NCI-H2227 treated with DMSO at 0.1 percent for 48 hours (cell line): ENCODE measurements at places on chromosomes 6 and 20.

GRCh38 chr6:21164768-21165326 lies 428.7 kb upstream of the SOX4 start:
- DNase-seq: no peak

- DNase-seq: no peak
These were observed 60.9 kb upstream of the RBM24 start for GRCh38 chr6:17220040-17220910.

DNA sequence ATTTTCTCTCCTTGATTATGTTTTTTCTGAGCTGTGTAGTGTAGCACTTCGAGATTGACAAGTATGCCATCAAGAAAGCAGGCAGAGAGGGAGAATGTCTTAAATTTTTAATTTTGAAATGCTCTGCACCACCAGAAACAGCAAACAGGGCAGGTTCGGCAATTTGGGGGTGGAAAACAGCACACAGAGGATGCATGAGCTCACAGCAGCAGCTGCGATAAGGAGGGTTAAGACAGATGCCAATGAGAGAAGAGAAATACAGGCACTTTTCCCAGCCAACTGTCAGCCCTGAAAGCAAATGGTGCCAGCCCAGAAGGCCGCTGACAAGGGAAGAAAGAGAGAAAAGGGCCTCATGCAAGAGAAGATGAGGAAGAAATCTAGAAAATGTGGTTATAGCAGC lies 15.1 kb upstream of the SNRPB2 start:
- no peak for DNase-seq

GRCh38 chr20:18265441-18265840 lies 22.9 kb upstream of the ZNF133 start:
- DNase-seq: no peak

DNA sequence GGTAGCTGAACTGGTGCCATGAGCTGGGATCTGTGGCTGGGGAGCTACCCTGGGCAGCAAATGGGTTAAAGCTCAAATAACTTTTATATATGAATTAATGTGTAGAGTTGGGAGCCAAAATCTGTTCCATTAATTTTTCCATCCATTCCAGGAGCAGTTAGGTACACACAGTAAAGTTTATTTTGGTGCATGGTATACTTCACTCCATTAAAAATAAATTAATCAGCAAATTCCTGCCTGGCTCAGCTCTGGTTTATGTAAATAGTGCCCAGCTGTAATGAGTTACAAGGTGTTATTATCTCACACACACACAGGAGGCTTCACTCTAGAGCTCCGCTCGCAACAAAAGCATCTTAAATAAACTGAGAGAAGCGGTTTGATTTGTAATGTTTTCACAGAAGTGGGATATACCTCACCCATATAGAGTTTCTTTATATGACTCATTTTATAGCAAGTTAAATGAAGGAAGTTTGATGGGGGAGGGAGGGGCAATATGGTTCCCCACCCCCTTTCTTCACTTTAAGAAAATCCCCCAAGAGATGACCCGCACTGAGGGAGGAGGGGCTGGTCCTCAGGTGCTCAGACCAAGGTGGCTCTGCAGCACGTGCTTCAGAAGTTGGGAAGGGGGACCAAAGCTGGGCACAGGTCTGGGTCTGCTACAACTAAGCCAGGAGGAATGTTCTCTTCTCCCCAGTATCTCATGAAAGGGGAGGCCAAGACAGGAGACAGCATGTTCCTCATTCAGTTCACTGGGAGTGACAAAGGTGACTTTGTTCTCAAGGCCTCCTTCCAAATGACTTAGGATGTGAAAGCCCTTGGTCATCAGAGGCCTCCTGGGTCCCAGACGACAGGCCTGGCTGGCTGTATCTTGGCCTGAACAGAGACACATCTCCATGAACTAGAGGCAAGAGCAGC lies 10.5 kb upstream of the FAM83C start:
- DNase-seq: no peak

DNA sequence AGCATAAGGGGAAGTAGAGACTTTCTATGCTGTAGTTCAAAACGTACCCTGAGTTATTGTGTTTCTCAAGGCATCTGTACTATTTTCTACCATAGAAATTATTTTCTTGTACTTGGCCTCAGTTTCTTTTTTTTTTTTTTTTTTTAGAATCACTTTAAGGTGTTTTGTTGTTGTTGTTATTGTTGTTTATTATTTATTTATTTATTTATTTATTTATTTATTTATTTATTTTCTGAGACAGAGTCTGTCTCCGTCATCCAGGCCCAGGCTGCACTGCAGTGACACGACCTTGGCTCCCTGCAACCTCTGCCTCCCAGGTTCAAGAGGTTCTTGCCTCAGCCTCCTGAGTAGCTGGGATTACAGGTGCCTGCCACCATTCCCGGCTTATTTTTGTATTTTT lies 179.1 kb downstream of the GRIK2 start:
- no peak for DNase-seq

GRCh38 chr6:3961581-3962215 lies 112.5 kb downstream of the FAM50B start:
- DNase-seq: no peak

- no peak for DNase-seq
These were observed 338 bp downstream of the SRXN1 start for GRCh38 chr20:652615-653109.

DNA sequence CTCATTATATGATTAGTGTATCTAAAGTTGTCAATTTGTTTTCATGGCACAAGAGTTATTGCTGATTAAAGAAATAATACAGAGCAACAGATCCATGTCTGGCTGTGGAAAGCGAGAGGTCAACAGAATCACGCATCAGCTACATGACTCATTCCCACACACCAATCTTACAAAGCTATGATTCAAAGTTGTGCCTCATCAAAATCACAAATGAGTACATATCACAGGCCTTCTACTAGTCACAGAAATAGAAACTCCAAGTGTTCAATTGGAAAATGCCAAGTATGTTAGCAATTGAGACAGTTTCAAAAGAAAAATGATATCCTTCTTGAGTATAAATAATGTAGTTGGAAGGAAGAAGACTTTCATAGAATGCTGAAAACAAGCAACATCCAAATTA lies 57.8 kb upstream of the NKAIN2 start:
- no peak for DNase-seq

DNA sequence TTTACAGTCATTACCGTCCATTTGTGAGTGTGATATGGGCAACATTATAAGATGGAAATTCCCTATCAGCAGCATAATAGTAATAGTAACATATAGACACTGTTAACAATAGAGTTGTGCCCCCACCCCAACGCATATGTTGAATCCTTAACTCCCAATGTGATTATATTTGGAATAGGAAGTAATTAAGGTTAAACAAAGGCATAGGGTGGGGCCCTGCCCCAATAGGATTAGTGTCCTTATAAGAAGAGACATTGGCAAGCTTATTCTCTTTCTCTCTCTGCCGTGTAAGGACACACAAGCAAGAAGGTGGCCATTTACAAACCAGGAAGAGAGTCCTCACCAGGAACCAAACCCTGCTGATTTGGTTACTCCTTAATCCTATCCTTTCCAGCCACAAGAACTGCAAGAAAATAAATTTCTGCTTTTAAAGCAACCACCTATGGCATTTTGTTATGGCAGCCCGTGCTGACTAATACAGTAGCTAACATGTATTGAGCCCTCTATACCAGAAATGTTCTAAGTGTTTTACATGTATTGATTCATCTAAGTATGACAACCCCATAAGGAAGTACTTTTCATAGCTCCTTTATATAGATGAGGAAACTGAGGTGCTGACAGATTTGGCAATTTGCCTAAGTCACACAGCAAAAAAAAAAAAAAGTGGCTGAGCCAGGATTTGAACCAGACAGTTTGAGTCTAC lies 114.2 kb downstream of the BCAS1 start:
- DNase-seq: no peak

DNA sequence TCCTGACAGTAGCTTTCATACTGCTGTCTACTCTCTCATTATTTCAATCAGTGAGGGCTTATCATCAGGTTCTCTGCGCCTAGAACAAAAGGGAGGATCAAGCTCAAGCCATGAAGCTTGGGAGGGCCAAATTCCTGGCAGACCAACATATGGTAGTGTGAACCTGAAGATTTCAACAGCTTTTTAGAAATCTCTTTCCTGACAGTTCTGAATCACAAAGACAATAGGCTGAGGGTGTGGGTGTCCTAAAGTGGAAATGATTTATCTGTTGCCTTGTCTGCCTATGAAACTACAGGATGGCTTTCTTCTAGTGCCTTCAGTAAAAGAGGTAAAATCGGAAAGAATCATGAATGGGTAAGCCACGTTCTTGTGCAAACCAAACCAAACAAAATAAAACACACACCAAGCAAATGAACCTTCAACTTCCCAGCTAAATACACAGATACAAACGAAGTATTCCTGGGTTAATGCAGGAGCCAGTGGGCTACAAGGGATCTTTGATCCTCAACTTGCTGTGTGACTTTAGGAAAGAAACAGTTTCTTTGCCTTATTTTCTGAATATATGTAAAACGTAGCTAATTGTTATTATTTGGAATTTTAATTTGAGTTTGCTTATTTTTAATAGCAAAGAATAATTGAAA lies 2.7 kb upstream of the RHAG start:
- no peak for DNase-seq

DNA sequence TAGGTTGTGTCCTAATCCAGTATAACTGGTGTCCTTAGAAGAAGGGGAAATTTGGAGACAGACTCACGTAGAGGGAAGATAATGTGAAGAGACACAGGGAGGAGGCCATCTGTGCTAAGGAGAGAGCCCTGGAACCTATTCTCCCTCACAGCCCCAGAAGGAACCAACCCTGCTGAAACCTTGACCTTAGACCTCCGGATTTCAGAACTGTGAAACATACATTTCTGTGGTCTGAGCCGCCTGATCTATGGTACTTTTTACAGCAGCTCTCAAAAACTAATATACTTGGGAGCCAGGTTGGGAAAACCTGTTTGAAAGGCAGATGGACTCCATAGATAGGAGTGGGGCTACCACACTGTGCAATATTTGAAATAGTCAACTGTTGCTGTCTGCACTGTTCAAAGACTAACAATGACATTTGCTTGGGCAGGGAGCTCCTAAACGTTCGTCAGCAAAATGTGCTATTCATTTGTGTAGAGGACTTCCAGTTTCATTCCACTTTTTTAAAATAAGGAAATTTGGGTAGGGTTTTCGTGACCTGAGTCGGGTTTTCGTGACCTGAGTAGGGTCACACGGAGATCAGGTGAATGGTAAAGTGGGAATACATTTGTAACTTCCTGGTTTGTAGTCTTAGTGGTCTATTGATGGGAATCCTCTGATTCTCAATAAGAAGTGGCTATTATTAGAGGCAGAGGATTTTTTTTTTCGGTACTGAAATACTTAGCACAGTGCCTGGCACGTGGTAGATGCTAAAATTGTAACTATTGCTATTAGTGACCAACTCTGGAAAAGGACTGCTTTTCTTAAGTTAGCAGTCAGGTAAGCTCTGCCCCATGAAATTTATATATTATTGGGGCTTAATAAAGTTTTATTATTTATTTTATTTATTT lies 11.4 kb downstream of the TAGAP start:
- no peak for DNase-seq

DNA sequence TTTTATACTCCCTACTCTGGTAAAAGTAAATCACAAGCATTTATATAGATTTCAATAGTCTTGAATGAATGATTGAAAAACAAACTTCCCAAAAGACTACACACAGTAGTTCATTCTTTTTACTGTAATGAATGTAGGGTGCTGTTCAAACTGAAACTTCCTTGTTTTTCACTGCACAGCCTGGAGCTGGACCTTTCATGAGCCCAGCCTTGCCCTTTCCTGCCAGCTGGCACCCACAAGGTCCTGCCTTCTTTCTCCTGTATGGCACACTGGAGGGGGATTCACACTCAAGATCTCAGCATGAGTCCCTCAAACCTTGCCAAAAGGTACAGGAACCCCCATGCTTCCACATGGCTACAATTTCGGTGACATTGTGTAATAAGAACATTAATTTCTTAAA lies 50.9 kb downstream of the COL12A1 start:
- DNase-seq: no peak

DNA sequence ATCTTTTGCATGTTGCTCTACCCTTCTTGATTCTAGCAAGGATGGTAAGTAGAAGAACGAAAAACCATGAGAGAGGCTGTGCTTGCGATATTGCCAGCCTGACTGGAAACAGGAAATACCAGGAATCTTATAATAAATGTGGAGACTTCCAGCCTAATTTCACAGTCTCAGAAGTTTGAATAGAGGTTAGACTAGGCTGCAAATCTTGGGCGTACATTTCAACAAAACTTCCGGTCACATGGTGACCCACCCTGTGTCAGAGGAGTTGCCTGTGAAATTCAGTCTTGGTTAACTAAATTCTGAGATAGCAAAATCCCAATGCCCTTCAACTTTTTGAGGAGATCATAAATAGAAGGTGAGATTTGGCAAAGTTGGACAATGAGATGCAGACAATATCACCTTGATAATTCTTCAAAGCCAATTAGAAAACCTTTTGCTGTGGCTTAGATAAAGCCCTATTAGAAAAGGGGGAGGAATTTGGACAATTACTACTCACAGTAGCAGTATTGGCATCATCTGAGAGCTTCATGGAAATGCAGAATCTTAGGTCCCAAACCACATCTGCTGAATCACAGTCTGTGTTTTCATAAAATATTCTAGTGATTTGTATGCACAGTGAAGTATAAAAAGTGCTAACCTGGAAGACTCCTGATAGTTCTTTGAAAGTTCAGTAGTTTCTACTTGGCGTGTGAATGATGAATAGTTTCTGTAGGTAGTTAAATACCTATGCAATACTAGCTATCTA lies 262.0 kb upstream of the JAG1 start:
- no peak for DNase-seq

GRCh38 chr20:53695797-53696527 lies 102.3 kb upstream of the ZNF217 start:
- no peak for DNase-seq

DNA sequence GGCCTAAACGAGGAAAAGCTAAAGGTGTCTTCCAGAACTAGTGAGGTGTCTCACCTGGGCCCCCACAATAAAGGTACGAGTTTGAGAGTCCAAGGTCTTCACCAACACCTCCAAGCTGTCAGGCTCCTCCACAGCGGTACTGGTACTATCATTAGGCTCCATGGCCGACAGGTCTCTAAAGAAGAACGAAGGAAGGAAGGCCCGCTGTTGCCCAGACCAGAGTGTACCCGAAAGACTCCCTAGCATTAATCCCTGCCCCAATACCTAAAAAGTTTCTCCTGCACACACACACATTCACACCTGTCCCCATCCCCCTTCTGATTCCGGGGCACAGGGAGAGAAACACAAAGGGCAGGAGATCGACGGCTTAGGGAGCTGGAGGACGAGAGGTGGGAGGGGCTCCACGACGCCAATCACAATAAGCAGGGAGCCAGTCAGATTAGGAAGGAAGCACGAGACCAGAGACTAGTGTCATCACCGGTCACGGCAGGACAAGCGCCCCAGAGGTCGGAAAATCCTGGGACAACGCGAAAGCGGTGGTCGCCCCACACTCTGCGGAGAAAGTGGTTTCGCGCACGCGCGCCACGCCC lies 764 bp downstream of the BAG6 start:
- no peak for DNase-seq

- DNase-seq: peak; percentile 55
These were observed 7.4 kb upstream of the INSM1 start for GRCh38 chr20:20360464-20360863.

DNA sequence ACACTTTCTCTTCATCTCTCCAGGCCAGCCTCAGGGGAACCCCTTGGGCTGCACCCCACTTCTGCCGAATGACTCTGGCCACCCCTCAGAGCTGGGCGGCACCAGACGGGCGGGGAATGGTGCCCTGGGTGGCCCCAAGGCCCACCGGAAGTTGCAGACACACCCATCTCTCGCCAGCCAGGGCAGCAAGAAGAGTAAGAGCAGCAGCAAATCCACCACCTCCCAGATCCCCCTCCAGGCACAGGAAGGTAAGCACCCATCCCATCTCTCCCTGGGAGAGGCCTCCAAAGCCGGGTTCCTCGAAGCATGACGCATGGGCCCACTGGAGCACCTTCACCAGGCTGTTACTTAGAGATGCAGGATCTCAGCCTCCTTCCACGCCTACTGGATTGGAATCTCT lies 11.3 kb downstream of the MDFI start:
- no peak for DNase-seq
